ENCODE measurements at places on chromosomes 12 and 14. TPM values are rescaled to one million over a fixed set of nuclear protein-coding genes. Genes with fewer than 3 reads are reported as not detected.

DNA sequence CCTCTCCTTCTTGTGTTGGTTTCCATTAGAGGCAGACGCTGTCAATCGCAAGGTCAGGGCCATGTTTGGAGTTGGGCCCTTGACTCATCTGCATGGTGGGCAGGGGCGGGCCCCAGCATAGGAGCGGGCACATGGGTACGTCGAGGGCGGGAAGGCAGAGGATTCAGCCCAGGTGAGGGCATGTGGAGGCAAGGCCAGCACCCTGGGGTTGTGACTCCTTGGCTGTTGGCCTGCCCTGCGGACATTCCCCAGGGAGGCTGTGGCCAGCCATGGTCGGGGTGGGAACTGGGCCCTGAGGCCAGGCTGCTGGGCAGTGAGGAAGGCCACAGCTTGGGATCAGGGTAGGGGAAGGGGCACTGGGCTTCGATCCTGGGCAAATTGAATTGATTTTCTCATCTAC lies 10.3 kb downstream of the RPS6KL1 start:
- DNase-seq = no peak

DNA sequence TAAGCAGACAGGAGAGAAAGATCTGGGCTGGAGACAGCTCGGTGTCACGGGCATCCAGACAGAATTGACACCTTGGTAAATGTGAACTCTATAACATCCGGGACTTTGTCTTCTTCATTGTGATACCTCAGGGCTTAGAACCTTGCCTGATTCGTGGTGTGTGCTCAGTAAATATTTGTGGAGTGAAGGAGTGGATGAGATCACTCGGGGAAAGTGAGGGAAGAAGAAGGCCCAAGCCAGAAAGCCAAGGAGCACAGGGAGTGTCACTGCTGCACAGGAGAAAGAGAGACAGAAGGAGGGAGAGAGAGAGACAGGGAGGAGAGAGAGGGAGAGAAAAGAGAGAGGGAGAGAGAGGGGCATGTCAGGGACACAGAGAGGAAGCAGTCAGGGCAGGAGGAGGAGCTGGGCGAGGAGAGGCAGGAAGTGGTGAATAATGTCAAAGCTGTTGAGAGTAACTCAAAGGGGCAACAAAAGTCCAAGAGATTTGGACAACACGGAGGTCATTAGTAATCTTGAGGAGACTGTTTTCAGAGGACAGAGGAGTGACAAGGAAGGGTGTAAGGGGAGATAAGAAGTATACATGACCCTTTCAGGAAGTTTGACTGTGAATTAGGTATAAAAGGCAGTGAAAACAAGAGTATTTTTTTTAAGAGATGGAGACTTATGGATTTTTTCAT lies 141.6 kb upstream of the MAX start:
- DNase-seq = no peak

The R3HDM2 gene
- 33.5 TPM for polyA plus RNA-seq

DNA sequence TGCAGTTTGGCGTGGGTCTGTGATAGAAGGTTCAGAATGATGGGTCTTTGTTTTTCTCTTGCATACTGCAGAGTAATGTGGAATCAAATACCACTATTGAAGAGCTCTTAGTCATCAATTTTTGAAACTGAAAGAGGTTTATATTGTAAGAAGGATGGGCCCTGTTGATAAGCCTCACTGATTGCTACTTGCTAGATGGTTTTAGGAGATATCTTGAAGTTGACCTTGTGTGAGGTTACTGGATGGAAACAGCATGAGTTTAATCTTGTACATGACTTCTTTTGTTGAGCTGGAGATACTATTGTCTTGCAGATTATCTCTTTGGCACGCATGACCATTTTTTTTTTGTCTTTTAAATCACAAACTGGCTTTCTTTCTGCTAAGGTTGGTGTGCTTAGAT lies 13.8 kb downstream of the BICD1 start:
- no peak for DNase-seq

- no peak for DNase-seq
These were observed 287.3 kb downstream of the NAV3 start for GRCh38 chr12:78118036-78118435.

DNA sequence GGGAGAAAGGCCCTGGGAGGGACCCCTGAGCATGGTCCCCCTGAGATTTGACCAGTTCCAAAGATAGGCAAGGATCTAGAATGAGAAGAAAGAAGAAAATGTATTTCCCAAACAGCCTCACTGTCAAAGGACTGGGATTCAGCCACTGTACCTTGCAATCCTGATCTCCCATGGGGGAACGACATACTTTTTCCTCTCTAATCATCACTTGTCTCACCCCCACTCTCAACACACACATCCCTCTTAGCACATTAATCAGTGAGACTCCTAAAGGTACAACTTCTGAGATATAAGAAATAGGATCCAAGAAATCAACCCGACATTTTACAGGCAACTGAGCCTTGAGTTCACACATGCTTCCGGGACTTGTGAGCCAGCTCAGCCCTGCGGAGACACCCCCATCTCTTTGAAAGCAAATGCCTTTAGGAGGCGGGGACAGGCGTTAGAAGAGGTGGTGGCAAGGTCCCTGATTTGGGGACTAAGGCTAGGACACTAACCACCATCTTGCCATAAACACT lies 1.4 kb downstream of the MAP3K9 start:
- DNase-seq = no peak

All from ovary (tissue), 10 donors.